ENCODE measurements at places on chromosomes 6 and 20. TPM values are rescaled to one million over a fixed set of nuclear protein-coding genes. Genes with fewer than 3 reads are reported as not detected.

GRCh38 chr6:18349386-18349785 is 37.8 kb upstream of the RNF144B start:
- no peak for DNase-seq
- H3K4me1 ChIP-seq, result no peaks in the 10 kb centered on the region
- no peaks in the 10 kb centered on the region for H3K36me3 ChIP-seq
- H3K27me3 ChIP-seq, result no peaks in the 10 kb centered on the region
- no peak overlapping the region for H3K27ac ChIP-seq

DNA sequence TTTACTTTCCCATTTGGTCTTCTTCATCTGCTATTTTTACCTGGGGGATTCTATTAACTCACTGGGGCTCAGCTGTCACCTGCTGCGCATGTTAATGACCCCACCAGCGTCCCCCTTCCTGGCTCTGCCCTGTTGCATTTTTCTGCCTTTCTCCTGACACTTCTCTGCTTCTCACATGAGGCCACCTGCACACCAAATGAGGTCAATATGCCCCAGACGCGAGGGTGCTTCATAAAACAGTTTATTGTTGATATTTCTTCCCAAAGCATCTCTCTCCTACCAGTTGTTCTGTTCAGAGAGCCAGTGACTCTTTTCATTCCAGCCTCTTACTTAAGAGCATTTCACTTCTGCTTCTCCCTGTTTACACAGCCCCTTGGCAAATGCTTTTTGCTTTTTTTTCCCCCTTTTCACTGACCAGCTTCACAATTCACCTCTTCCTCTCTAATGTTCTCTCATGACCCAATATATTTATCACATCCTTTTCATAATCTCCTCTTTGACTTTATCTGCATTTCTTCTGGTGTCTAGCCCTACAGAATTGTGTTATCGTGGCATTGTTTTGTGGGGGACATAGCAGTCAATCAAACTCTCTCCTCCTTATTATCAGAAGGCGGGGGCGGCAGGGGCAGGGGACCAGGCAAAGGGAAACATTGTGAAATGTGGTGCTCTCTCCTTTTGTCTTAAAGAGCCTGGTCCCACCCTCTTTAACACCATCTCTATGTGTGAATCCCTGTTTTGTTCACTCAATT is 545.8 kb upstream of the CITED2 start:
- no peak overlapping the region for H3K27ac ChIP-seq
- DNase-seq, result no peak
- H3K4me1 ChIP-seq, result peaks cover under 1% of the 10 kb centered on the region
- no peaks in the 10 kb centered on the region for H3K36me3 ChIP-seq
- H3K4me3 ChIP-seq, result no peak overlapping the region
- H3K27me3 ChIP-seq, result no peaks in the 10 kb centered on the region

DNA sequence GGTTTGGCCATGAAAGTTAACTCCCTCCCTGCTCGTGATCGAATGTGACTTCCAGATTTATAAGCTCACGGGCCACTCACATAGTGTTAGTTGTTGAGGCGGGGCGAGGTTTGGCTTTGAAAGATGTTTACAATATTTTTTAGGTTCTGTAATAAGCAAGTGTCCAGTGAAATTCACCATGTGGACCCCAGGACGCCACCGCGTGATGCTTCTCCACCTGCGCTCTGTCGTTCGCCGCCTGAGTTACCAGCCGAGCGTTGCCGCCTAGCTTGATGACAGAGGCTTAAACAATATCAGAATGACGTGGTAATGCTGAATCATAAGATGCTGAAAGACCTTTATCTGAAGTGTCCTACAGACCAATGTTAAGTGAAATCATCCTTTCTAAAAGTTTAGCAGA is 241.0 kb downstream of the MYLK4 start:
- no peaks in the 10 kb centered on the region for H3K27me3 ChIP-seq
- H3K27ac ChIP-seq, result no peak overlapping the region
- no peaks in the 10 kb centered on the region for H3K36me3 ChIP-seq

- H3K4me3 ChIP-seq, result no peak overlapping the region
- no peak for DNase-seq
Measured at GRCh38 chr6:54335871-54336270, 27.6 kb downstream of the TINAG start.

HSPA1L gene
- 1.1 TPM for total RNA-seq

DHX35 gene
- total RNA-seq, result 17.9 TPM

GRCh38 chr6:71375676-71376075 is 87.1 kb downstream of the OGFRL1 start:
- H3K36me3 ChIP-seq, result no peaks in the 10 kb centered on the region
- no peak overlapping the region for H3K27ac ChIP-seq
- peaks cover 4% of the 10 kb centered on the region for H3K4me1 ChIP-seq
- H3K4me3 ChIP-seq, result no peak overlapping the region
- DNase-seq, result no peak

GRCh38 chr20:62692176-62692575 is 16.5 kb upstream of the NTSR1 start:
- H3K4me1 ChIP-seq, result no peaks in the 10 kb centered on the region
- H3K4me3 ChIP-seq, result no peak overlapping the region
- no peak for DNase-seq
- H3K27me3 ChIP-seq, result no peaks in the 10 kb centered on the region
- H3K27ac ChIP-seq, result no peak overlapping the region

GFRA4 gene
- total RNA-seq, result not detected

BNIP5 gene
- total RNA-seq, result not detected

GRCh38 chr6:134247231-134247833 is 70.6 kb downstream of the SGK1 start:
- no peaks in the 10 kb centered on the region for H3K27me3 ChIP-seq
- no peak overlapping the region for H3K27ac ChIP-seq
- H3K4me3 ChIP-seq, result no peak overlapping the region
- no peak for DNase-seq
- H3K36me3 ChIP-seq, result no peaks in the 10 kb centered on the region

DNA sequence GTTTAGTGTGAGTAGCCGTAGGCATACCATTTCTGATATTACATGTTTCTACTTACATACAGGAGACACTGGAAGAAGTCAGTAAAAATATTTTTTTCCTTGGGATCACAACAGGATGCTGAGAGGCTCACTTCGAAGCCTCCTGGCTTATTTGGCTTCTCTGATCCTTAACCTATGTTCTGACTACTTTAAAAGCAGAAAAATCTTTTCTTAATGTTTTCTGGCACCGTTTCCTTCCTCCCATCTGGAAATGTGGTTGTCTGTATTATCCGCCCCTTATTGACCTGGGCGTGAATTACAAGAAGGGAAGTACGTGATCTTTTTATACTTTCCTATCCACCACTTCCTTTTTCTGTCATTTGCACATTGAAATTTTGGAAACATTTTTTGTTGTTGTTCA is 379.6 kb downstream of the COL12A1 start:
- no peak overlapping the region for H3K4me3 ChIP-seq
- H3K4me1 ChIP-seq, result no peaks in the 10 kb centered on the region
- no peaks in the 10 kb centered on the region for H3K36me3 ChIP-seq
- no peak overlapping the region for H3K27ac ChIP-seq

DNA sequence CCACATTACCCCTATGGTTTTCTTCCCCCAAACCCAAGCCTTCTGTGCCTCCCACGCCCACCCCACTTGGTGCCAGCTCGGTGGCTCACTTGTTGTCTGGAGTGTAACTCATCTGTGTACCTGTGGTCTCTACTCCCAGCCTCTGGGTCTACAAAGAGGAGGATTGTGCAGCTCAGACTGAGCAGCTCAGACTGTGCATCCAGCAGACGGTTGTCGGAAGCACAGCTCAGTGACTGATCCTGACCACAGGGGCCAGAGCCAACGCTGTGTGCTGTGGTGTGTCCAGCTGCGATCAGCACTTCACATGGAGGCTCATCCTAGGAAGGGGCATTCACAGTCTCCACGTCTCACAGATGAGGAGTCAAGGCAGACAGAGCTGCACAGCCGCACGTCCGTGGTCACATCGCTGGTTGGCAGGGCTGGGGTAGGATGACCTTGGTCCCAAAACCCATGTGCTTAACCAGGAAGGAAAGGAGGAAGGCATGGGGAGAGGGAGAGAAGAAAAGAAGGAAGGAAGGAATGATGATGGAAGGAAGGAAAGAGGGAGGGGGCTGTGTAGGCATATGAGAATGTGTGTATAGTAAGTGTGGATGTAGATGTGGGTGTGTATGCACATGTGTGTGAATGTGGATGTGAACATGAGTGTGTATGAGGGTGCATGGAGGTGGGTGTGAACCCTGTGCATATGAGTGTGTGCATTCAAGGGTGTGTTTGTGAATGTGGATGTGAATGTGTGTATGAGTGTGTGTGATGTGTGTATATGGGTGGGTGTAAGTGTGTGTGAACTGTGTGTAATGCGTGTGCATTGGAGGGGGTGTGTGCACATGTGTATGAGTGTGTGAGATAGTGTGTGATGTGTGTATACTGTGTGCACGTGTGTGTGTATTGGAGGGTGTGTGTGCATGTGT is 28.2 kb upstream of the STX16 start:
- H3K27me3 ChIP-seq, result no peaks in the 10 kb centered on the region
- H3K36me3 ChIP-seq, result no peaks in the 10 kb centered on the region
- H3K27ac ChIP-seq, result no peak overlapping the region
- no peak for DNase-seq

DNA sequence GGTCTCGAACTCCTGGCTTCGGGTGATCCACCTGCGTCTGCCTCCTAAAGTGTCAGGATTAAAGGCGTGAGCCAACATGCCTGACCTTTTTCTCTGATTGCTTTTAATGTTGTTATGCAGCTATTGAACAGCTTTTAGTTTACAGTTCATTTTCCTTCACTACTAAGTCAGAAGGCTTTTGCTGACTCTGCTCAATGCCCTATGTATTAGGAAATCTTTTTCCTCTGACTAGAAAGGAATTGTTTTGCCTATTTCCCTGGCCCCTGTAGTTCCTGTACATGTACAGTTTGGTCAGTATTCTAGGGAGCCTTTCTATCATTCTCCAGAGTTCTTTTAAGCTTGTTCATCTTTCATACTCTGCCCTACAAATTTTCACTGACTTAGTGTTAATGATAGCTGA is 280.2 kb downstream of the CDKAL1 start:
- no peak for DNase-seq
- H3K36me3 ChIP-seq, result no peaks in the 10 kb centered on the region
- H3K27me3 ChIP-seq, result no peaks in the 10 kb centered on the region
- peaks cover 20% of the 10 kb centered on the region for H3K4me1 ChIP-seq

DNA sequence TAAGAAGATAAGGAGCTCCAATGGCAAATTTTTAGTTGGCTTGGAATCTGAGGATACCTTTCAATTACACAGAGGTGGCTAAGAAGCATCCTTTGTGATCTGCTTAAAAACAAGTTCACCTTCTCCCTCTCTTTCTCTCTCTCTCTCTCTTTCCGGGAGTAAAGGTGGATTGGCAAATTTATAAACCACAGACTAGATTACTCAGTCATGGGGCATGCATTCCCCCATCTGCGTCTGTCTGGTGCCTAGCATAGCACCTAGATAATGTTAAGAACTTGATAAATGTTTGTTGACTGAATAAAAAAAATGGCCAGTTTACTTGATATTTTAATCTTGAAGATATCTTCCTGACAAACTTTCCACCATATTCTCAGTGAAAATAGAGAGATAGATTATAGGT is 312.3 kb downstream of the CDC5L start:
- no peaks in the 10 kb centered on the region for H3K27me3 ChIP-seq
- H3K4me1 ChIP-seq, result no peaks in the 10 kb centered on the region
- no peak overlapping the region for H3K27ac ChIP-seq
- no peak for DNase-seq
- no peaks in the 10 kb centered on the region for H3K36me3 ChIP-seq

DNA sequence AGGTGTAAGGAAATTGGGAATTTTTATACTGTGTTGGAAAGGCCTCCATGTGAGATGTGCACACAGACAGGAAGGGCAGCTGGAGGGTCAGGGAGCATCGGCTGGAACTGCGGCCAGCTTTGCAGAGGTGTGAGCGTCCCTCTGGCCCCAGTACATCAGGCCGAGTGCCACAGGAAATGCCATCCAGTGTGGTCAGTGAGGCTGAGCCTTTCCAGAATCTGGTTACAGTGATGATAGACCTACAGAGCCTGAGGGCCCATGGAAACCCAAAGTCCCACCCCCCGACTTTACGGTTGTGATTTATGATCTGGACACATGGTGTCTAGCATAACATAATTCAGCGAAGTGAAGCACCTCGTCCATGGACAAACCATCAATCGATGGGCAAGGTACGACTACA is 137.3 kb upstream of the PDE10A start:
- H3K27me3 ChIP-seq, result no peaks in the 10 kb centered on the region
- no peaks in the 10 kb centered on the region for H3K4me1 ChIP-seq
- H3K36me3 ChIP-seq, result no peaks in the 10 kb centered on the region
- H3K4me3 ChIP-seq, result no peak overlapping the region

DNA sequence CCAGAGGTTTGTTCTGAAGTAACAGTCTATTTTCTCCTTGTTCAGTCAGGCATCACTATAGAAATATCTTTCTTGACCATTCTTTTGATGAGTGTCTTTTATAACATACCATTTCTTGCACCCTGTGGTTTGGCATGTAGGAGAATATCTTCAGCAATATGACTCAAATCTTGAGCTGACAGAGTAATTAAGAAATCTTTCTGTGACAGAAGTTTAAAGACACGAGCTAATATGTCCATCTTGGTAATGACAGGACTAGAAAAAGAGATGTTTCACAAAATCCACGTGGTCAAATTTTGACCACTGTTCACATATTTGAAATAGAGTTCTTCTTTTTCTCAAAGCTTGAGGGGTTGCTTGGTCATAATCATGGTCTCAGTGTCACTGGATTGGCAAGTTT is 149.9 kb downstream of the MYB start:
- no peak overlapping the region for H3K27ac ChIP-seq
- H3K36me3 ChIP-seq, result peaks cover 2% of the 10 kb centered on the region
- H3K4me1 ChIP-seq, result no peaks in the 10 kb centered on the region
- DNase-seq, result no peak

C6orf15 gene
- total RNA-seq, result not detected
